ENCODE measurements at places on chromosomes 2 and 18.

- no peak for DNase-seq
Observed at GRCh38 chr2:241108271-241109209, 6.5 kb upstream of the MTERF4 start.

- no peak for DNase-seq
Observed at GRCh38 chr2:149629026-149629425, 41.5 kb upstream of the MMADHC start.

DNA sequence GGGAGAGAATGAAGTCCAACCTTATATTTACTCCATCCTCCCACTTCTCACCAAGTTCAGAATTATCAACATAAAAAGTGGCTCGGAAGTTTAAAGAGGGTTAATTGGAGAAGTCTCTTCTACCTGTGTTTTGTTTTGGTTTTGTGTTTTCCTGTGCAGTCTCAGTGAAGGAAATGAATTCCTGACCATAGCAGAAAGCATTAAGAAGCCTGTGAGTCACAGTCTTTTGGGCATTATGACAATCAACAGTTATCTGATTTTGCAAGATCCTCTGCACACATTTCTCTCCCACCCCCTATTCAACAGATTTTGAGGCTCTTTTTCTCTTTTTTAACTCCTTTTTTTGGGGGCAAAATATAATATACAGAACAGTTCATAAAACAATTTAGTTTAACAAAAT is 8.6 kb upstream of the RPL37A start:
- no peak for DNase-seq

- DNase-seq: no peak
Observed at GRCh38 chr2:135984199-135985017, 1.0 kb downstream of the DARS1 start.

- DNase-seq: no peak
Observed at GRCh38 chr2:210965472-210965871, 409.1 kb downstream of the CPS1 start.

Measured in renal pelvis (tissue), 12 donors.